ENCODE measurements at places on chromosomes 2 and 18.

- DNase-seq: no peak
Measured at GRCh38 chr2:220936641-220937197, 635.4 kb downstream of the EPHA4 start.

DNA sequence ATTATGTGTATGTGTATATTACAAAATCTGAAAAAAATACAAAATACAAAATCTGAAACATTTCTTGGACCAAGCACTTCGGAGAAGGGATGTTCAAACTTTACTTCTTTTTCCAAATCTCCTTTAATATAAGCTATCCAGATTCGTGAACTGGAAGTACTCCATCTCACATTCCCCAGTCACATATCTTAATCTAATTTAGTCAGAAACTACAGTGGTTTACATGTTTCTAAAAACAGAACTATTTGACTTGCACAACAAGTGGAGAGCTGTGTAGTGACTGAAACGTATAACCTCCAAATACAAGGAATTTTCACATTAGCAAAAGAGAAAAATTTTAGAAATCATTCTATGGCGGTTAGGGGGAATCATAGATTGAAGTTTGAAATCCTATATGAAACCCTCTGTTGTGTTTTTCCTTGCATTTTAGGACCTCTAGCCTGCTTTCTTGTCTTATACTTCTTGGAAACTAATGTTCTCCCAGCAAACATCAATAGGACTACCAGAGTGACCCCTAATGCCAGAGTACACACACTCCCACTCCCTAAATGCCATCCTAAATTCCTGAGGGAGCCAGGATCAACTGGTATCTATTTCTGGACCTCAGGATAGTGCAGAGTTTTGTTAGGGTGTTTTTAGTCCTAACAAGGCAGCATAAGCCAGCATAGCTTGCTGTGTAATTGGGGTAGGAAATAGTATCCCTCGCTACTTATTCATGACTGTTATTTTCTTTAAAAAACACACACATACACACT, 30.2 kb upstream of the ROCK1 start:
- no peak for DNase-seq

DNA sequence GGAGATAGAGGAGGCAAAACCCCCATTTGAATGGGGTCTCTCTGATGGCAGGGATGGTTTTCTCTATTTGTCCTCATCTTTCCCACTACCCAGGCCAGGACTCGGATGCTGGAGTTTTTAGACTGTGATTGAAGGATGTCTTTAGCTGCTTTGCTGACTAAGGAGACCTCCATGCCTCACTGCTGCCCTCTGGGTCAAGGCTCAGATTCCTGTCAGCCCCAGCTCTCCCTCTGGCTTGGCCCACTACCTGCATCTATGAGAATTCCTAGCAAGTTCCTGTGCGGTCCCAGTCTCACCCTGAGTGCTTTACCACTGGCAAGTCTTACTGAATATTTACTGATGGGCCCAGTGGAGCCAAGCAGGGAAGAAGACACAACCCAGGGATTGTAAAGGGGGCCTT, 184.0 kb downstream of the CELF4 start:
- no peak for DNase-seq

DNA sequence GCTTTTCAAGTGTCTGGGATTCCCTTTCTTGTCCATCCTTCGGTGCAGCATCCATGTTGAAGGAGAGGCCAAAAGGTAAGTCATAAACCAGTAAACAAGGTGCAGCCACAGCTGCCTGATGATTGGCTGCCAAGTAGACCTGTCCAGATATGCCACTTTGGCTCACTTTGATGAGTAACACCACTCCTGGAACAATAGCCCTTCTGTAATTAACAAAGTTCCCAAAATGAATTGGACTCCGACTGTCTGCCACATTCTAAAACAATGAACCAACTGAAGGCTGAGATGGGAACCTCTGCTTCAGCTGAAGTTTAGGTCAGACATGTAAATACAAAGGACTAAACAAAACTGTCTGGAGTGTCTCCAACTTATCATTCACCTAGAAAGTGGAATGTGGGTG, 82.2 kb upstream of the LGALSL start:
- DNase-seq: no peak

GRCh38 chr2:159895258-159896065, 97.5 kb upstream of the CD302 start:
- peak; percentile 71 for DNase-seq

GRCh38 chr2:187554011-187554703, at the start of gene TFPI:
Gene TFPI (minus strand): TSS chr2:187554435. CDS start chr2:187503768, 50,667 bp downstream.
- DNase-seq: no peak

Measured in activated CD4-positive, alpha-beta T cell treated with anti-CD3 and anti-CD28 coated beads, Interleukin-2, amount 50 U/mL, for 16 hours (primary cell).